HCT116 (cell line): ENCODE measurements at places on chromosomes 2 and 18.
A peak's percentile ranks its signal among the peaks of the same experiment; 100 is the strongest.

DNA sequence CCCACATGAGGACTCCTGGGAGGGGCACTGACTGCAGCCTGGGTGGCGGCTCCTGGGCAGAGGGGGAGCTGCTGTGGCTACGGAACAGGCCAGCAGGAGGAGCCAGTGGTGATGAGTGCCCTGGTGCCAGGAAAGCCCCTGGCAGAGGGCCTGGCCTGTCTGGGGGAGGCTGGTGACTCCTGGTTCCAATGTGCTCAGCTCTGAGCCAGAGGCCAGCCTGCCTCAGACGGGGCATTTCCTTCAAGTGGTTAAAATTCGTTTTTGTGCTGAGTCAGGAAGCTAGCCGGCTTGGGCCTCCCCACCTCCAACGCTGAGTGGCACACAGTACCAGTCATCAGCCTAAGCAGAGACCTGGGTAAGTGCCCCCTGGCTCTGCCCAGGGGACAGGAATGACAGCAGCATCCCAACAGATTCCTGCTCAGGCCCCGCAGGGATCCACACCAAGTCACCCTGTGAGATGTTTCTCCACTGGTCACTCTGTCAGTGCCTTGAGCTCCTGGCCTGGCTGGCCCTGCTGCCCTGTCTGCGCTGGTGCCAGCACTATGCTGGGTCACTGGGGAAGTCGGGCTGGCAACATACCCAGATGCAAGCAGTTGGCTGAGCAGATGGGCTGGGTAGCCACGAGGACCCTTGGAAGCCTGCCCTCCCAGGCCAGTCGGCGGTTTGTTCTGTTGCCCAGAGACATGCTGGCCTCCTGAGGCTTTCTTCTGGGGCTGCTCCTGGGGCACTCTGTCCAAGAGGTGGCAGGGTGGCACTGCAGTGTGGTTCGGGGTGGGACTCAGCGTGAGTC is 7.1 kb upstream of the KLF11 start:
- DNase-seq: no peak
- H3K27me3 ChIP-seq: no peaks in the 10 kb centered on the region
- peaks cover 24% of the 10 kb centered on the region for H3K4me1 ChIP-seq
- H3K27ac ChIP-seq: no peak overlapping the region
- no peak overlapping the region for H3K4me3 ChIP-seq

DNA sequence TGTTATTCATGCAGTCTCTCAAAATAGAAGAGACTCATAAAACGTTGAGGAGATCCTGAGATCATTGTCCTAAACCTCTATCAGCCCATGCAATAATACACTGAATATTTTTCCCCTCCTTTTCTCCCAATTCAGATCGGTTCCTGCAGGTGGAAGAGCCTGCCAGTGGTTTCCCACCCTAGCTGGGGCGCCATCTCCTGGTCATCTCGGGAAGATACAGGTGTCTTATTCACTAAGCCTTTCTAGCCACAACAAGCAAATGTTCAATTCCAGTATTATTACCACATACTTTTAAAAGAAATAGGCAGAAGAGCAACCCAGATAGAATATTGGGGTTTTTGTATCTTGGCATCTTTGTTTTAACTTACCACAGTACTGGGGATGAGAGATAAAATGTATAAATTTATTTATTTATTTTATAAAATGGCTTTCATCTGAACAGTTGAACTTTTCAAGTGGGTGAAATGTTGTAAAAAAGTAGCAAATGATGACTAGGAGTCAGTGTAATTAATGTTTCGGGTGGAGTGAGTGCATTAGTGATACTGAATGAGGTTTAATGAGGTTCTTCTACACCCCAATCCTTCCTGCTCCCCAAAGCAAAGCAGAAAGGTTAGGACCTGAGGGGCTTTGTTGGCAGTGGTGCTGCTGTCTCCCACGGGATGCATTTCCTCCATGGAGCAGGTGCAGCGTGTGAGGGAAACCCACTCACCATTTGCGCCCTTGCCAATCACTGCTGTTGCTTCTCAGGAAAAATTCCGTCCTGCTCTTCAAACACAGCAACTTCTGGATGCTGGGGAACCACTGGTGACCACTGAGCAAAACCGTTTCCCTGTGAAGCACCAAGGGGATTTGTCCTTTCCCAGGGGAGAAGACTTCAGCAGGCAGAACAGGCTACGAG is 147.1 kb upstream of the FHL2 start:
- no peak overlapping the region for H3K4me3 ChIP-seq
- H3K4me1 ChIP-seq: no peaks in the 10 kb centered on the region
- H3K27ac ChIP-seq: no peak overlapping the region
- no peaks in the 10 kb centered on the region for H3K36me3 ChIP-seq
- DNase-seq: peak; percentile 46

DNA sequence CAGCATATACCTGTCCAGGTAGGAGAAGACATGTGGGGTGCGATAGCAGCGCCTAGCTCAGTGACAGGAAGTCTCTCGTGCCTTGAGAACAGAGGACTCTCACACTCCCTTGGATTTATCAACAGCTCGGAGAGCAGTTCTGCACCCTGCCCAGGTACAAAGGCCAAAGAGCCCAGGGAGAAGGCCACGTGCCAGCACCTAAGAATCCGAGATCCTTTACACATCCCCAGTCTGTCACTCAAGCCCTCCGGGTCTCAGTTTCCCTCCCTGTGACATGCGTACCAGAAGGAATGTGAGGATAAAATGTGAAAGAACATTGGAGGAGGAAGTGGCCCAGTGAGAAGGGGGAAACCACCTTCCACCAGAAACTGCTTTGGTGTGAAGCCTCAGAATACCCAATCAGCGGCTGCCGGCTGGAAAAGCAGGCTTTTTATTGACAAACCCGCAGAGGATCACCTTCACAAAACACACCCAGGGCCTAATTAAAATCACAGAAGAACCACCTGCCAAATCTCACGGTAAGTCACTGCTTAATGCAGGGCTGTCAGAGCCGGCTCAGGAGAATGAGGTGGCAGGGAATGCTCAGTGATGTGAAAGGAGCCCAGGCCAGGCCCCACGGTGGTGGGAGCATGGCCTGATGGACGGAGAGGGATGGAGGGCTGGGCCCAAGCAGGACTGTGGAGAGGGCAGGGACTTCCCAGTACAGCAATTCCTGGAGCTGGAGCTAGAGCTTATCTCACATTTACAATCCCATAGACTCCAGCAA is 66.3 kb downstream of the MYO5B start:
- peaks cover 16% of the 10 kb centered on the region for H3K4me1 ChIP-seq
- no peak overlapping the region for H3K27ac ChIP-seq
- no peaks in the 10 kb centered on the region for H3K27me3 ChIP-seq
- H3K4me3 ChIP-seq: no peak overlapping the region
- H3K36me3 ChIP-seq: no peaks in the 10 kb centered on the region
- DNase-seq: no peak

GRCh38 chr2:44943031-44943692 is 1.7 kb downstream of the SIX3 start:
- H3K4me3 ChIP-seq: no peak overlapping the region
- no peak for DNase-seq
- peaks cover 30% of the 10 kb centered on the region for H3K4me1 ChIP-seq
- H3K36me3 ChIP-seq: no peaks in the 10 kb centered on the region
- no peaks in the 10 kb centered on the region for H3K27me3 ChIP-seq
- no peak overlapping the region for H3K27ac ChIP-seq

DNA sequence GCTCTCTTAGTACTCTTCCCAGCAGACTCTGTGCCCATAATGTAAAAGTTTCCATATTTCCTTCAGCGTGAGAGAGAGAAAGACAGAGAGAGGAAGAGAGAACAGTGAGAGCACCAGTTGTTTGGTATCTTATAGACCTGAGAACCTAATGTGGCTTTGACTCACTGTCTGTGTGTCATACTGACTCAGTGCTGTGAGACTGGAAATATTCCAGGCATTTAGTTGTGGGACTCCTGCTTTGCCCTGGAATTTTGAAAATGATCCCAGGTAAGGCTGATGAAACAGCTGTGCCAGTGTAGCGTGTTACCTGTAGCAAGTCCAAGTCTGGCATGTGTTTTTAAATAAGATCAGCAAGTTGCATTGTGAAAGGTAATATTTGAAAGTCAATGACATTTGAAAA is 87.9 kb upstream of the KCNH7 start:
- no peak overlapping the region for H3K27ac ChIP-seq
- peak; percentile 23 for DNase-seq
- H3K27me3 ChIP-seq: no peaks in the 10 kb centered on the region
- H3K4me1 ChIP-seq: no peaks in the 10 kb centered on the region
- no peak overlapping the region for H3K4me3 ChIP-seq
- H3K36me3 ChIP-seq: no peaks in the 10 kb centered on the region

- no peaks in the 10 kb centered on the region; the same call in 1 of the 2 replicates for H3K27me3 ChIP-seq
- no peaks in the 10 kb centered on the region for H3K4me1 ChIP-seq
- H3K27ac ChIP-seq: no peak overlapping the region
Observed at GRCh38 chr18:35756506-35757117, 175.1 kb downstream of the GALNT1 start.
